ENCODE measurements at places on chromosomes 3 and 15. TPM values are rescaled to one million over a fixed set of nuclear protein-coding genes. Genes with fewer than 3 reads are reported as not detected.
A peak's percentile ranks its signal among the peaks of the same experiment; 100 is the strongest.

RBMS3 gene
- 65.5 TPM for total RNA-seq

- H3K27me3 ChIP-seq, result no peaks in the 10 kb centered on the region
- H3K4me3 ChIP-seq, result no peak overlapping the region
- no peaks in the 10 kb centered on the region for H3K4me1 ChIP-seq
- DNase-seq, result peak; percentile 37
- H3K27ac ChIP-seq, result no peak overlapping the region
These were observed 30.8 kb downstream of the MEX3B start for GRCh38 chr15:82014989-82015388.

GRCh38 chr3:62604298-62604697, 230.9 kb upstream of the FEZF2 start:
- DNase-seq, result peak; percentile 91
- peak overlapping the region; percentile 95 for H3K27ac ChIP-seq
- H3K4me3 ChIP-seq, result peak overlapping the region; percentile 55
- peaks cover 56% of the 10 kb centered on the region for H3K4me1 ChIP-seq

GRCh38 chr3:49566312-49566711, 12.0 kb downstream of the BSN start:
- no peak overlapping the region for H3K27ac ChIP-seq
- peak; percentile 16 for DNase-seq
- H3K4me1 ChIP-seq, result peaks cover 6% of the 10 kb centered on the region
- no peaks in the 10 kb centered on the region for H3K36me3 ChIP-seq

DNA sequence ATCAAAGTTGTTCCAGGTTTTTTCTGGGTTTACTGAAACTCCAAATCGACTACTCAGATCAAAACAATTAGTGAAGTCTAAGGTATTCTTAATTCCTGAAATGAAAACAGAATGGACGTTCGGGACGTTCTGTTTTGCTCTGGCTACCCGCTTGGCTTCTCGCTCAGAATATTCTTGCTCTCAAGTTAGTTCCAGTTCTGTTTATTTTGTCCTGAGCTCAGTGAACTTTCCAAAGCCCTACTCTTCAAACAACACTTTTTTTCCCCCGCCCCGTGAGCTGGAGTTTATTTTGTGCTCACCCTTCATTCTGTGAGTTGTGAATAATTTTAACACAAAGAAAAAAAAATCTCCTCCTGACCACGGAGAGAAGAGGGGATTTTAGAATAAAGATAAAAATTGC, 72.6 kb downstream of the SAMMSON start:
- DNase-seq, result no peak
- no peaks in the 10 kb centered on the region for H3K4me1 ChIP-seq
- H3K27me3 ChIP-seq, result peaks cover 95% of the 10 kb centered on the region
- H3K36me3 ChIP-seq, result no peaks in the 10 kb centered on the region
- H3K4me3 ChIP-seq, result no peak overlapping the region
- no peak overlapping the region for H3K27ac ChIP-seq

GRCh38 chr3:189143321-189143720, 28.4 kb upstream of the TPRG1 start:
- H3K27ac ChIP-seq, result no peak overlapping the region
- no peak overlapping the region for H3K4me3 ChIP-seq
- DNase-seq, result no peak
- peaks cover 11% of the 10 kb centered on the region for H3K27me3 ChIP-seq
- no peaks in the 10 kb centered on the region for H3K36me3 ChIP-seq

- peak; percentile 69 for DNase-seq
- H3K27me3 ChIP-seq, result no peaks in the 10 kb centered on the region
- no peak overlapping the region for H3K4me3 ChIP-seq
- peak overlapping the region; percentile 94 for H3K27ac ChIP-seq
These were observed 13.9 kb upstream of the RTP1 start for GRCh38 chr3:187183210-187183862.

- peak; percentile 69 for DNase-seq
- no peaks in the 10 kb centered on the region for H3K27me3 ChIP-seq
- peaks cover 42% of the 10 kb centered on the region for H3K4me1 ChIP-seq
These were observed at the start of gene FLNB for GRCh38 chr3:58008141-58009025. Gene FLNB (plus strand): TSS chr3:58008422. CDS start chr3:58008565, 143 bp downstream.

DNA sequence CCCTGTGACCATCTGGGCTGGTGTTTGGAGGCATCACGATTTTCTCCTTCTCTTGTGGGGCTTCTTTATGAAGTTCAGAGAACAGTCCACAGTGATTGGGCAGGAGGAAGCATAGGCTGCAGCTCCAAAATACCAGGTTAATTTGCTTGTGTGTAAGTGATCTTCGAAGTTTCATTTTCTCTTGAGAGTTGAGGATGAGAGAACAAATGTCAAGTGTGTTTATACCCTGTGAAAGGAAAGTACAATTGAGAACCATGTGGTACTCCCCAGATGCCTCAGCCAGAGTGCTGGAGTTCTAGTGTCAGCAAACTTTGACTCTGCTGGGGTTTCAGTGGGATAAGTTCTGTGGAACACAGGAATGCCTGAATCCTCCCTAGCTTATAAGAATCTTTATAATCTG, 357.1 kb upstream of the CFAP20DC start:
- no peak for DNase-seq
- no peaks in the 10 kb centered on the region for H3K4me1 ChIP-seq
- no peaks in the 10 kb centered on the region for H3K36me3 ChIP-seq
- no peak overlapping the region for H3K4me3 ChIP-seq
- no peak overlapping the region for H3K27ac ChIP-seq

DNA sequence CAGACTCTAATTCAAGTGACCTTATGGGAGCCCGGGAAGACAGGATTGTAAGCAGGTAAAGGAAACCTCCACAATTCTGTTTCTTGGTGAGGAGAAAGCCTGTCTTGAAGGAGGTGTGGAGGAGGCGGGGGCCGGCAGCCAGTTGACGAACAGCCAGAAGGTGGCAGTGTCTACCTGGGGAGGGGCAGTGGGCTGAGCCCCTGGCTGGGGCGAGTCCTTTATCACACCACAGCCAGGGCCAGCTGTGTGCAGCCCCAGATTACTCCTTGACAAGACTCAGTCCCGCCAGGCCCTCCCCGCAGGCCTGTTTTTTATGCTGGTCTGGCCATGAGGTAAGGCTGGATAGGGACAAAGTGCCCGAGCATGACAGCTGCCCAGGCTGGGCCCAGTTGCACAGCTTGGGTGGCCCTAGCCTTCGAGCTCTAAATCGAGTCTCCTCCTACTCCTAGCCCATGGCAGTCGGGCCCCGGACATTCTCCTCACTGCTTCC, 40.9 kb upstream of the IDH2 start:
- no peaks in the 10 kb centered on the region for H3K36me3 ChIP-seq
- no peak overlapping the region for H3K4me3 ChIP-seq
- no peaks in the 10 kb centered on the region for H3K4me1 ChIP-seq

- DNase-seq, result no peak
- no peak overlapping the region for H3K4me3 ChIP-seq
- H3K36me3 ChIP-seq, result peaks cover 15% of the 10 kb centered on the region
- H3K4me1 ChIP-seq, result no peaks in the 10 kb centered on the region
- H3K27me3 ChIP-seq, result no peaks in the 10 kb centered on the region
- H3K27ac ChIP-seq, result no peak overlapping the region
These were observed 49.2 kb downstream of the ARHGAP11B start for GRCh38 chr15:30675126-30675525.

DNA sequence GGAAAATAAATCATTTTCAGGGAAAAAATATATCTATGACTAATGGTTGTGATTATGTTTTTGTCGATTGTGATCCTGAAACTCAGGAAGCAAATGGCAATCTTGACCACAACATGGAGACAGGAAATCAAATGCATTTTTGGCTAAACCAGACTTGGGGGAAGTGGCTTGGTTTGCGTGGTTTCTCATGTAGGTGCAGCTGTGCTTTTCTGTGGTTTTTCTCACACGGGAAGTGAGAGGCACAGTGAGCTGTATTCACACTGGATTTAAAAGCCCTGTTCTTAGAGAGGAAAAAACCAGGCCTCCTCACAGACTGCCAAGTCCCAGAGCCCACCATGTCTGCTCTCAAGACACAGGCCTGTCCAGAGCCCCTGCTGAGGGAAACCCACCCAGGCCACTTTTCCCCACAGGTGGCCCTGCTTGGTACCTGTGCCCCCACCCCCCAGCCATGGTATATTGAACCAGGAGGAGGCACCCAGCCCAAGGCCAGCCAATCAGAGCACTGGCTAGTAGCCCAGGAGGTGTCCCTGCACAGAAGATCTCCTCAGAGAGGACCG, 46.1 kb downstream of the BTD start:
- DNase-seq, result peak; percentile 81
- peaks cover 37% of the 10 kb centered on the region for H3K4me1 ChIP-seq
- peaks cover 19% of the 10 kb centered on the region for H3K36me3 ChIP-seq
- H3K27me3 ChIP-seq, result no peaks in the 10 kb centered on the region
- H3K27ac ChIP-seq, result peak overlapping the region; percentile 93

GRCh38 chr3:168608926-168609325, 513.2 kb upstream of the GOLIM4 start:
- no peaks in the 10 kb centered on the region for H3K4me1 ChIP-seq
- H3K27ac ChIP-seq, result no peak overlapping the region
- peaks cover 92% of the 10 kb centered on the region for H3K27me3 ChIP-seq
- DNase-seq, result no peak
- no peak overlapping the region for H3K4me3 ChIP-seq

GRCh38 chr3:184582646-184583577, 21.3 kb downstream of the EPHB3 start:
- H3K27ac ChIP-seq, result no peak overlapping the region
- DNase-seq, result no peak
- H3K36me3 ChIP-seq, result peaks cover 11% of the 10 kb centered on the region
- no peaks in the 10 kb centered on the region for H3K27me3 ChIP-seq

- peaks cover 12% of the 10 kb centered on the region for H3K36me3 ChIP-seq
- H3K4me1 ChIP-seq, result peaks cover 35% of the 10 kb centered on the region
- DNase-seq, result peak; percentile 6
These were observed 63.8 kb downstream of the PEX5L start for GRCh38 chr3:179972881-179973423.

DNA sequence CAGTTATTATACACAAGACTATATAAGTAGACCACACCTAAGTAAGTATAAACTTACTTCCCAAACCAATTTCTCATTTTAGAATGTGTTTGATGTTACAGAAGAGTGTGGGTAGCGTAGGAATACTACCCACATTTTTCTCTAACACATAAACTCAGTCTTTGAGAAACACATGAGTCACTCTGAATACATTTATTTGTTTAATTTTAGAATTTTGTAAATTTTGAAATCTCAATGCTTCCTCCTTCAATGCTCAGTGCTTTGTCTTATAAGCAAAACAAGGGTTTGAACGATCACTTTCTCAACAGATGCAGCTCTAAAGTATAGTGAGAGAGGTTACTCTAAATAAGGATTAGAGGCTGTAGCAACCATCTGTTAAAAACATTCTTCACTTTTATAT, 700.8 kb downstream of the SI start:
- H3K27me3 ChIP-seq, result peaks cover 23% of the 10 kb centered on the region
- no peak overlapping the region for H3K4me3 ChIP-seq
- H3K36me3 ChIP-seq, result no peaks in the 10 kb centered on the region
- no peaks in the 10 kb centered on the region for H3K4me1 ChIP-seq

BOC gene
- 1.8 TPM for total RNA-seq

GRCh38 chr3:119245778-119246177, 5.1 kb upstream of the B4GALT4 start:
- H3K36me3 ChIP-seq, result no peaks in the 10 kb centered on the region
- DNase-seq, result no peak
- no peak overlapping the region for H3K27ac ChIP-seq
- no peaks in the 10 kb centered on the region for H3K4me1 ChIP-seq
- H3K4me3 ChIP-seq, result no peak overlapping the region
- no peaks in the 10 kb centered on the region for H3K27me3 ChIP-seq

TEX55 gene
- not detected for total RNA-seq

PCSK6 gene
- total RNA-seq, result 29.8 TPM

GRCh38 chr3:161412123-161412522, 40.8 kb upstream of the SPTSSB start:
- DNase-seq, result no peak
- no peaks in the 10 kb centered on the region for H3K27me3 ChIP-seq
- no peak overlapping the region for H3K27ac ChIP-seq
- no peaks in the 10 kb centered on the region for H3K36me3 ChIP-seq

DNA sequence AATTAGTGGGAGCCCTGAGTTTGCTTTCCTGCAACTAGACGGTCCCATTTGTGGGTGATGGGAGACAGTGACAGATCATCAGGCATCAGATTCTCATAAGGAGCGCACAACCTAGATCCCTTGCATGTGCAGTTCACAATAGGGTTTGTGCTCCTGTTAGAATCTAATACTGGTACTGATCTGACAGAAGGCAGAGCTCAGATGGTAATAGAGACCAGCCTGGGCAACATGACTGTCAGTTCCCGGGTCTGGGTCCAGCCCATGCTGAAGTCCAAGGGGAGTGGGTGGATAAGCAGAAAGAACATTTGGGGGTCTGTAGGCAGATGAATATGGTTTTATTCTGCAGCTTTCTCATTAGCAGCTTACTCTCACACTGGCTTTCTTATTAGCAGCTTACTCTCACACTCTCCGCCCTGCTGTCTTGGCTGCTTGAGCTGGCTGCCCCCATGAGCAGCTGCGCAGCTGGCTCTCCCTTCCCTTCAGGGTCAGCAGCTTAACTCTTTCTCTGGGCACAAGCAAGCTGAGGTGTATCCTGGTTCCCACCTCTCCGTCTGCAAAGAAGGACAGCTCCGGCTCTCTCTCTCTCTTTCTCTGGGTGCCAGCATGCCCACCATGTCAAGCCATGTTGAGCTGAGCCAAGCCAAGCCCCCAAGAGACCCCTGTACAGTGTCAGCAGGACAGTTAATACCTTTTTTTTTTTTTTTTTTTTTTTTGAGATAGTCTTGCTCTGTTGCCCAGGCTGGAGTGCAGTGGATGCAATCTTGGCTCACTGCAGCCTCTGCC, 46.5 kb downstream of the KLHDC8B start:
- DNase-seq, result no peak
- H3K4me3 ChIP-seq, result no peak overlapping the region
- no peaks in the 10 kb centered on the region for H3K27me3 ChIP-seq
- peak overlapping the region; percentile 67 for H3K27ac ChIP-seq
- no peaks in the 10 kb centered on the region for H3K36me3 ChIP-seq

IL16 gene
- total RNA-seq, result 0.72 TPM

DNA sequence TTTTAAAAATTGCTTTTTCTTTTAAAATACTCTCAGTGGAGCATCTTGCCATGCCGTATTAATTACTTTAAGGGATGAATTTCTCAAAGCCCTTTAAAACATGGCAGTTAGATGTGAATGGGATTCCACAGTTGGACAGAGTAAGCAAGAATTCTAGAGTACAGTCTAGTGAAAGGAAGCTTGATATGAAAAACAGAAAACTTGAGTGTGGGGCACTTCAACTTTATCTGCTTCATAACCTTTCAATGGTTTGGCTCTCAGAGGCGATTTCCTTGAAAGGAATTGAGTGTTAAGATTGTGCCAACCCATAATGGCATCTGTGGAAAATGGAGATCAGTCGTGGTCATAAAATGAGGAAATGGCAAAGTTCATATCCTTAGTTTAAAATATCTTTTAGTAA, 127.7 kb upstream of the SAMMSON start:
- no peaks in the 10 kb centered on the region for H3K27me3 ChIP-seq
- peaks cover 15% of the 10 kb centered on the region for H3K4me1 ChIP-seq

- H3K27ac ChIP-seq, result peak overlapping the region; percentile 92
- H3K4me1 ChIP-seq, result peaks cover 40% of the 10 kb centered on the region
- peak overlapping the region; percentile 99 for H3K4me3 ChIP-seq
- peaks cover 8% of the 10 kb centered on the region for H3K36me3 ChIP-seq
These were observed 386 bp downstream of the SQOR start for GRCh38 chr15:45635191-45635638.

ADAMTS9 gene
- 0.86 TPM for total RNA-seq

RBM6 gene
- total RNA-seq, result 58.0 TPM

GRCh38 chr3:13044496-13045240, 28.6 kb downstream of the IQSEC1 start:
- H3K27ac ChIP-seq, result no peak overlapping the region
- peaks cover 18% of the 10 kb centered on the region for H3K27me3 ChIP-seq
- H3K4me1 ChIP-seq, result no peaks in the 10 kb centered on the region
- H3K4me3 ChIP-seq, result no peak overlapping the region

KCNAB1 gene
- 0.44 TPM for total RNA-seq
